ENCODE measurements at places on chromosomes 2 and 18. TPM values are rescaled to one million over a fixed set of nuclear protein-coding genes. Genes with fewer than 3 reads are reported as not detected.

CD207 gene
- polyA plus RNA-seq, result 0.17 TPM

MC5R gene
- not detected for polyA plus RNA-seq

ABCG5 gene
- polyA plus RNA-seq, result 0.27 TPM

NT5C1B gene
- 1.2 TPM for polyA plus RNA-seq

ALK gene
- 0.09 TPM for polyA plus RNA-seq

PTPRM gene
- 90.3 TPM for polyA plus RNA-seq

ERFE gene
- 0.33 TPM for polyA plus RNA-seq

FAM161A gene
- polyA plus RNA-seq, result 26.4 TPM

FBLN7 gene
- 13.4 TPM for polyA plus RNA-seq

GEN1 gene
- 18.5 TPM for polyA plus RNA-seq

GYPC gene
- polyA plus RNA-seq, result 56.8 TPM

MAP3K20 gene
- polyA plus RNA-seq, result 70.8 TPM

SPEG gene
- polyA plus RNA-seq, result 28.7 TPM

ACMSD gene
- polyA plus RNA-seq, result 1.6 TPM

UBR3 gene
- 42.0 TPM for polyA plus RNA-seq

IL1R2 gene
- polyA plus RNA-seq, result 0.55 TPM

DPP10 gene
- polyA plus RNA-seq, result 8.2 TPM

HSPE1 gene
- polyA plus RNA-seq, result 170 TPM

ANKRD30B gene
- not detected for polyA plus RNA-seq
